ENCODE measurements at places on chromosomes 3 and 15.

GRCh38 chr3:149816986-149817385 is 4.0 kb downstream of the RNF13 start:
- peak; percentile 18 for DNase-seq

DNA sequence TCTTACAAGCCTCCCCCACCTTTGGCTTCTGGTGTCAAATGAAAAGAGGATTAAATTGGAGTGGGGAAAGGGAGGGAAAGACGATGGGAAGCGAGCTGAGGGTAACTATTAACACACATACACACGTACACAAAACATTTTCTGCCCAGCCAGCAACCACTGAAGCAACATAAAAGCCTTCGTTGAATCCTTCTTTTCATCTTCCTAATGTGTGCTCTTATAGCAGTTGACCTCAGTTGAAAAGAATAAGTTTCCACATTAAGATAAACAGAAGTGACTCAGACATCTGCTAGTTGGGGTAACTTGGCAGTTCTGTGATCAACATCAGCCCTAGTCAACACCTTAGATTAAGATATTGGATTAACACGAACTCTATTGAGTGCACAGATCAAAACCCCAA is 558.5 kb downstream of the MECOM start:
- no peak for DNase-seq

DNA sequence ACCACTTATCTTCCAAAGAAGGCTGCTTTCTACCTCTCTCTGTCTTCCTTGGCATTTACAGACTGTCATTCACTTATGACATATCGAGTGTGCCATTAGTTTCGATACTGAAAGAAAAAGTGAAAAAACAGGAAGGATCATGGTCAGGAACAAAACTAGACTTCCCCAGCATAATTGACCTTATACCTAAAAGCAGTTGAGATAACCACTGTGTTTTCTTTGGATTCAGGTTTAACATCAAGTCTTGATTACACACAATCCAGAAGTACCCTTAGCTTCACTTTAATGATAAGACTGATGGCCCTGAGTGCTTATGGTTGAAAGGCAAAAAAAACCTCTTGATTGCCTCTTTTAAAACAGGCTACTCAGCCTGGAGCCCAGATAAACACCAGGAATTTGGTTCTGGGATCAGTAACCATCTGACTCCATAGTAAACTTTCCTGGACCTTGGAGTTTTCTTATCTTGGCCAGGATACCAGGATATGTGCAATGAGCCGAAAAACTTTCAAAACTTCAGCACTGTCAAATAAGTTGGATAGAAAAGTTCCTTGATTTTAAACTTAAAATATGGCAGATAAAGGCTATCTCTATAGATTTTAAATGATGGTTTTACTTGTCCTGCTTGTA is 5.0 kb upstream of the UACA start:
- DNase-seq: no peak

GRCh38 chr3:46890132-46890531 is 12.6 kb downstream of the PTH1R start:
- DNase-seq: no peak
